ENCODE measurements at places on chromosomes 5 and 9.

DNA sequence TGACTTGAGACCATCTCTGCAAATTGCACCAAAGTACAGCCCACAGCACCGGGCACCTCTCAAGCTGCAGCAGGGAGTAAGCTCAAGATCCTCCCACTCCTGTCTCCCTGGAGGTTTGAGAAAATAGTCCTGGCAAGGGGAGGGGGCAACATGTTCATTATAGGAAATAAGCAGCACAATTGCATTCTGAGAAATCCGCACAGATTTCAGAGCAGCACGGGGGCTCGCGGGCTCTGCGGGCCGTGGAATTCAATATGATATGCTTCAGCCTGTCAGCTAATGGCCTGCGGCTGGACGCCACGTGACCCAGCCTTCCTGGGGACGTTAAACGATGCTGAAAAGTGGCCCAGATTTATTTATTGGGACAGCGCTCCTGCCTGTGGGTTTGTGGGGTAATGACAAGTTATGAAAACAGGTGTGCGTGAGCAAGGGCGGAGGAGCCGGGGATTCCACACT is 156.4 kb downstream of the DAB2IP start:
- no peak for DNase-seq

- DNase-seq, result no peak
These were observed 107.0 kb downstream of the ZNF354C start for GRCh38 chr5:179166886-179167841.

GRCh38 chr9:1875921-1876448 is 139.2 kb upstream of the SMARCA2 start:
- DNase-seq, result no peak

DNA sequence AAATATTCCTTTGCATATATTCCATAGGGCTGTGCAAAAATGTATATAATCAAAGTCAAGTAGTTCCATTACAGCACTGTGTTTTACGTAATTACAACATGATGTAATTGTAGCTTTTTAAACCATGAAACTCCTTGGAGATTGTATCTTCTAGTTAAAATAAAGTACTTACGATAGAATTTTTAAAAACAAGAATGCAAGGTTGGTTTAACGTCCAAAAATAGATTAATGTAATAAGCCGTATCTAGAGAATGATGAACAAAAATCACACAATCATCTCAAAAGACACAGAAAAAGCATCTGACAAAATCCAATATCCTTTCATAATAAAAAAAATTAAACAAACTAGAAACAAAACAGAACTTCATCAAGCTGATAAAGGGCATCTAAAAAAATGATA is 86.2 kb downstream of the DENND1A start:
- DNase-seq, result no peak

- no peak for DNase-seq
These were observed at the start of gene GOLGA2 for GRCh38 chr9:128275198-128276007. TSS of gene GOLGA2 (minus strand) at chr9:128276007. CDS start at chr9:128275976, 31 bp downstream.

GRCh38 chr9:36407122-36407723 is 7.2 kb upstream of the RNF38 start:
- no peak for DNase-seq

GRCh38 chr9:72278959-72279358 is 86.0 kb downstream of the ZFAND5 start:
- no peak for DNase-seq

All from cortex of kidney (tissue), 1 donor.